ENCODE measurements at places on chromosomes 2 and 18.

DNA sequence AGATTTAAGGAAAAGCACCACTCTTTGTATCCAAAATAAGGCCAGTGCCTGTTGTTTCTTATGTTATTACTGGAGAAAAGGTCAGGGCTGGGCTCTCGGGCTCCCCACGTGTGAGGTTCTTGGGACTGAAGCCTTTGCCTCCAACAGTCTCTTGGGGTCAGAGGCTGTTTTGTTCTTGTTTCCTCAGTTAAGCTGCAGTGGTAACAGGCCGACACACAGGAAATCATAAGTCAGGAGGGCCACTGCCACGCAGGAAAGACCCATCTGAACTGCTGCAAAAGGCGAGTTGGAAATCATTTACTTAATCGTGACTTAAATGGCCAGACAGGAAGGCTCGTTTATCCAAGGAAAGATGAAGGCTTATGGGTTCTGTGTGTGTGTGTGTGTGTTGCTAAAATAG is 30.3 kb upstream of the IL37 start:
- DNase-seq = no peak

DNA sequence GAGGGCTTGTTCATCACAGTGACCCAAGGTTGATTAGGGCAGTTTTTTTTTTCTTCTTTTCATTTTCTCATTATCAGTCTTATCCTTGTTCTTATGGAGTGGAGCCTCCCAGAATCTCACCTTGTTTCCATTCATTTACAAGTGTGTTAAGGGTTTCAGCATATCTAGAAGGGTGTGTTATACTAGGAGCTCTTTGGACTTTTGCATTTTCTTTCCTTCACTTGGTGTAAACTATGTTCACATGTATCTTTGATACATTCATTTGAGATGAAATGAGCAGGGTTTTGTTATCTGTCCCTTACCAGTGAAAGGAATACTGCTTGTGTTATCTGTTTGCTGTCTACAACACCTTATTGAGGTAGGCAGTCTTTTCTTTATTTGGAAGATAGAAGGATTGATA is 96.7 kb downstream of the WDR7 start:
- DNase-seq = no peak

- DNase-seq = no peak
These were observed 6.9 kb downstream of the CD28 start for GRCh38 chr2:203713381-203713780.

- DNase-seq = no peak
These were observed 168.2 kb downstream of the VWC2L start for GRCh38 chr2:214579035-214579434.

GRCh38 chr2:207514451-207514850 is 15.3 kb upstream of the CREB1 start:
- DNase-seq = no peak

DNA sequence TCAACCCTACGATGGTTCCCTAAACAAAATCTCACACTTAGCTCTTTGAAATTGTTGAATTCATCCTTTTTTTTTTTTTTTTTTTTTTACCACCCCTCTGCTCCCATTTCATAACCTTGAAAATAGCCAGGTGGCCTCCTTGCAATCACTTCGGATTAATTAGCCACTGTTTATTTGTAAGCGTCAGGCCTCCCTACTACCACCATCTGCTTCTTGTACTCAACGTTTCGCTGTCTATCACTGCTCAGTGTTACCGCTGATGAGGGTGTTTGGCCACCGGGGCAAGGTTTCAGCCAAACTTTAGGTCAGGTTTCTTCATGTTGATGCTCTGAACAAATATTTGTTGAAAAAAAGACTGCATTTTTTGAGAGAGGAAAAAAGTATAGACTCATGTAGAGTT is 183.2 kb downstream of the EPHA4 start:
- DNase-seq = no peak

GRCh38 chr2:164662066-164662465 is 40.8 kb upstream of the GRB14 start:
- no peak for DNase-seq

DNA sequence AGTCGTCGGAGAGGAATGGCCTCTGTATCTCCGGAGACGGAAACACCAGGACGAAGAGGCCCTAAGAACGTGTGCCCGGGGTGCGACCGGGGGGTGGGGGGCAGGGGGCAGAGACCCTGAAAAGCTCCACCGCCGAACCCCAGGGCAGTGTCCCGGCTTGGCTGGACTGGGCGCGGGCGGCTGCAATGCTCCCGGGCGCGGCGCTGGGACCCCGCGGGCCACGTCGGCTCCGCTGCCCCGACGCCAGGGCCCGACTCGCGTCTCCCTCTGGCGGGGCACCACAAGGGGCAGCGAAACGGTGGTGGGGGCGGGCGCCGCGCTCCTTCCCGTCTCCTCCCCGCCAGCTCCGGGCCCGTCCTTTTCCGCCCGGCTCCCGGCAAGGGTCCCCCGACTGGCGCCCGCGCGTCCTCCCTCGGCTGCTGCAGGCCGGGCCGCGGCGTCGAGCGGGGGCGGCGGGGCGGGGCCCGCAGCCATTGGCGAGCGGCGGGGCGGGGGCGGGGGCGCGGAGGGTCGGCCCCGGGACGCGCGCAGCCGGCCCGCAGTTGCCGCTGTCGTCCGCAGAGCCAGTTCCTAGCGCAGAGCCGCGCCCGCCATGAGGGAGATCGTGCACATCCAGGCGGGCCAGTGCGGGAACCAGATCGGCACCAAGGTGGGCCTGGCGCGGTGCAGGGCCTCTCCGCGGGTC is at the start of gene TUBB6:
Gene TUBB6 (plus strand): TSS at position 541 of the 685 bp plus-strand sequence. CDS start 52 bp downstream, at position 593.
- DNase-seq = no peak

GRCh38 chr18:58862356-58862755 is 2.3 kb upstream of the ZNF532 start:
- DNase-seq = no peak

DNA sequence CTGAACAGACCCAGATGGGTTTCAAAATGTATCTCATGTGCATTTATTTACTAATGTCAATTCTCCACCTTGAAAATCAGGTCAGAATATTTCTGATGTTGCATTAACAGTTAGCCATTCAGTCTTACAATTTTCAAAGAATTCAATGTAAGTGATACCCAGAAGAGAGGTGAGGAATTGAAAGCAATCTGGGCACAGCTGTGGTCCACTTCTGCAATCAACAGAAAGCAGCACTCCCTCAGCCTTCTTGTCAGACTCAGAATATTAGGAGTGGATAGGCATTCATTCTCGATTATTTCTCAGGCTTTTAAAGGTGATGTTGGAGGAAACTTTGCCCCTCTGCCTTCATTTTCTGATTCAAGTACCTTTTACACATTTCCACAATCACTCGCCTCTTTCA is 15.7 kb downstream of the CCL20 start:
- no peak for DNase-seq

DNA sequence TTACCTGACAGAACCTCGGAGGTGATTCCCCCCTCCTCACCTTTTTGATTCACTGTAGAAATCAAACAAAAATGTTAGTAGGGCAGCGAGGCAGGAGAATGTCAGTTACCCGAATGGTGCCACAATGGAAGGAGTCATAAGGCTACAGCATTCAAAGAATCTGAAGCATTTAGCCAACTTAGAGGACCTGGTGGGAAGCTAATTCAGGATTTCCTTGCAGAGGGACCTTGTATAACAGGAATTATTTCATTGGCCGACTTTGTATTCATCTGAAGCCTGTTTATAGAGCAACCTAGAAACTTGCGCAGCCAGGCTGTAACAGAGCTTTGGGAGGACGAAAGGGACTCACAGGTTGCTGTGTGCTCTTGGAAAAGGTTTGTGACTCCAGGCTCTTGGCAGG is 129.1 kb upstream of the MMADHC start:
- DNase-seq = no peak

GRCh38 chr18:45839414-45840395 is 14.2 kb downstream of the SIGLEC15 start:
- DNase-seq = peak; percentile 22

GRCh38 chr18:22641958-22642357 is 224.2 kb upstream of the CTAGE1 start:
- no peak for DNase-seq

DNA sequence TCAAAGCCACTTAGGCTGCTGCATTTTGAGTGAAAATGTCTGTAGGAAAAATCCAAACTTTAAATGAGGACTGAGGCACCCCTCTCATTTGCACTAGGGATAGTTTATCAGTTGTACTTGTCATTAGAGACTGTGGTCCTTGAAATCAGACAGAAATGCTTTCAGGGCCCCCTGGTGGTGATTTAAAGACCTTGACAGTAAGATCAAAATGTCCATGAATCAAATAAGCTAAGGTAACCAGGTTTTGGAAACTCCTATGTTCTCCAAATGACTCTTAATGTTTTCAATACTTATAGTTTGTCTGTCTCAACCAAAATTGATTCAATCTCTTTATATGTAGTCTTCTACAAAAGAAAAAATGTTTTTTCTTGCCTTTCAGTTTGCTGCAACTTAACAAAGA is 28.8 kb upstream of the DDX18 start:
- peak; percentile 67 for DNase-seq

DNA sequence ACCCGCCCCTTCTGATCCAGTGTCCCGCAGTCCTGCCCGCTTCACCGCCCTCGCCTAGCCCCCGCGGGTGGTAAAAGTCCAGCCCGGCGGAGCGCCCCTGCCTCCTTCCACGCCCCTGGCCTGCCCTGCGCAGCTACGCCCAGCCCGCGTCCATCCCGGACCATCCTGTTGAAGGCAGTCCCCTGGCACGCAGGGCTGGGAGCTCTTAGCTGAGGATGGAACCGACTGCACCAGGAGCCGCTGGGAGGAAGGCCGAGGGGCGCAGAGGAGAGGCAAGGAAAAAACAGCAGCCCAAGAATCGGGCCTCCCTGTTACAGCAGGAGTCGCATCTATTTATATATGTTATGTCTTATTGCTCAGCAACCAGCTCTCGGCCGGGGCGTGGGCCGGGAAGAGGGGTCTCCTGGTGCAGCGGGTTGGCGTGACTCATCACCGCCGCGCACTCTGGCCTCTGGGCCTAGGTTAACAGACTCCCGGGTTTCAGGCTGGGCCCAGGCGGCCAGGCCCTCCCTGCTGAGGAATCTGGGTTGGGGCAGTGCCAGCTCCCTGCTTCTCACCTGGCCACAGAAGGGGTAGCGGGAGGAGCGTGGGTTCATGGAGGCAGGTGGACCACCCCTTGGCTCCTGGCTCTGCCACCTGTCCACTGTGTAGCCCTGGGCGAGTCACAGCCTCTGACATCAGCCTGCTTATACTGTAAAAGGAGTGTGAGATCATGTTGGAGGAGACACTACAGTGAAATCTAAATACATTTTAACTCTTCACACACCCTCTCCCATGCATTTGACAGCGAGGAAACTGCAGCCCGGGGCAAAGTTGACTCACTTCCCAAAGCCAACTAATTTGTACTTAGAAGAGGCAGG is 13.4 kb upstream of the MAP3K2 start:
- no peak for DNase-seq

DNA sequence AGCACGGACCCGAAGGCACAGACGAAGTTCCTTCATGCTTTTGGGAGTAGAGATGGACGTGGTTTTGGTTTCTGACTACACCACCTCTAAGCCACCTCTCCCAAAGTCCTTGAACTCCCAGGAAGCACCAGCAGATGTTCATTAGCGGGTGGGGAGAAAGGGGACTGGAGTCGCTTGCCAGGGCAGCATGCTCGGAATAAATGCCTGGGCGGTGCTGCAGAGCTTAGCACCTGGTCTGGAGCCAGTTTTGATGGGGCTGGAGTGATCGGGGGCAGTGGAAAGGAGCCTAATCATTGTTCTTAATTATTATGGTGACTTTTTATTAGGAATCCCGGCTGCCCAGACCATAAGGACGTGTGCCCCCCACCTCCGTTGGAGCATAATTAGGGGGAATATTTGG is 220.8 kb downstream of the TFCP2L1 start:
- DNase-seq = no peak

GRCh38 chr18:46622451-46622850 is 34.6 kb downstream of the LOXHD1 start:
- no peak for DNase-seq

GRCh38 chr2:170340693-170341068 is 162.7 kb downstream of the MYO3B start:
- no peak for DNase-seq

GRCh38 chr18:74784752-74785151 is 187.1 kb downstream of the ZNF407 start:
- no peak for DNase-seq

- DNase-seq = no peak
These were observed 49.2 kb downstream of the CRIM1 start for GRCh38 chr2:36404754-36405153.

DNA sequence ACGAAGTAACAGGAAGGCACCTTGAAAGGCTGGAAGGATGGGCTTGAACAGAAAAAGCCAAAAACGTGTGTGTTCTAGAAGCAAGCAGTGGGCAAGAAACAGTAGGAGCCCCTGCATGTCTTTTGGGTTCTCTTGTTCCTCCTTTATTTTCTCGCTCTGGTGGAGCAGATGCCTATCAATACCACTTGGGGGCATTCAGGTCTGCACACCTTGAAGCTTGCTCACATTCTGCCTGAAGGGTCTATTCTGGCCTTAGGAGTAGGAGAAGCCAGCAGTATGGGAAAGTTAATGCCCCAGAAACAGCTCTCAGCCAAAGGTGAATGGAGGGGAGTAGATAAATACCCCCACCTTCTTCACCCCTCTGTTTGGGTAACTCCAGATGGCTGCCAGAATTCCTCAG is 204.5 kb downstream of the TXNL1 start:
- no peak for DNase-seq

- DNase-seq = no peak
These were observed 45.5 kb upstream of the MSH2 start for GRCh38 chr2:47357483-47357882.

GRCh38 chr2:156319811-156320485 is 12.6 kb downstream of the NR4A2 start:
- DNase-seq = no peak

DNA sequence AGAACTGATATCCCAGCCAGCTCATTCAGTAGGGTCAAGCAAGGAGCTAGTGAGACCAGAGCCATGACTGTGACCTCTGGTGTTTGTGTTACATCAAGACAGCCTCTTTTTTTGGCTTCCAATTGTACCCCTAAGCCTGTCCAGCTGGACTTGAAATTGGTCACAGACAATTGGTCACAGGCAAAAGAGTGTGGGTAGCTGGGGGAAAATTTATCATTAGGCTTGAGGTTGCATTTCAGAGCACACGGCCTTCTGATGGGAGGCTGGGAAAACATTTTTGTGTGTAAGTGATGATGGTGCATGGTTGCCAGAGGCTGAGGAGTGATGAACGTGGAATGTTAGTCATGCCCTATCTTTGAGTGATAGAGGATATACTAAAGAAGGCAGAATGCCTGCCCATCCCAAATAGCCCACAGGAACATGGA is 285.1 kb upstream of the SLC14A2 start:
- DNase-seq = no peak

DNA sequence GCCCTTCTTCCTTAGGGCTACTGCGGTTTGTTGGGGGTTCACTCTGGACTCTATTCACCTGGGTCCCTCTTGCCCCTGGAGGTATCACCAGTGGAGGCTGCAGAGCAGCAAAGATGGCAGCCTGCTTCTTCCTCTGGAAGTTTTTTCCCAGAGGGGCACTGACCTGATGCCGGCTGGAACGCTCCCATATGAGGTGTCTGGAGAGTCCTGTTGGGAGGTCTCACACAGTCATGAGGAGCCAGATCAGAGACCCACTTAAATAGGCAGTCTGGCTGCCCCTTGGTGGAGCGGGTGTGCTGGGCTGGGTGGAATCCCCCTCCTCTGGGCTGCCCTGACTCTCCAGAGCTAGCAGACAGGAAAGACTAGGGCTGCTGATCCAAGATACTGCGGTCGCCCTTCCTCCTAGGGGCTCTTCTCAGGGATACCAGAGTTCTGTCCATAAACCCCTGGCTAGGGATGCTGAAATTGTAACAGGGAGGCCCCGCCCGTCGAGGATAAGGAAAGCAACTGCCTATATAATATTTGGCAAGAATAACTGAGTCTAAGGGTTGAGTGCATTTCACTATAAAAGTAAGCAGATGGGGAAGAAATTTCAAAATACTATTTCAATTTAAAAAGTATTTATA is 140.7 kb downstream of the NOL4 start:
- no peak for DNase-seq

- DNase-seq = no peak
These were observed 42.7 kb upstream of the POLE4 start for GRCh38 chr2:74915743-74916142.
